Smooth muscle cell of trachea (primary cell): ENCODE measurements at places on chromosomes 5 and 9. TPM values are rescaled to one million over a fixed set of nuclear protein-coding genes. Genes with fewer than 3 reads are reported as not detected.

Gene GABRA1
- total RNA-seq: not detected in 2 replicates

Gene QRFP
- not detected in 2 replicates for total RNA-seq

Gene OLFML2A
- 3.6 and 28.8 TPM in 2 replicates for total RNA-seq

Gene SH3GLB2
- total RNA-seq: 63.9 and 83.7 TPM in 2 replicates

Gene INSL4
- not detected in 2 replicates for total RNA-seq

Gene BICD2
- total RNA-seq: 43.3 and 60.2 TPM in 2 replicates

Gene SLC6A18
- total RNA-seq: not detected in 2 replicates

Gene FAM221B
- not detected in 2 replicates for total RNA-seq

Gene PTPA
- total RNA-seq: 130 and 145 TPM in 2 replicates

Gene SLC34A3
- total RNA-seq: under 0.01 TPM in 1 of 2 replicates, not detected in the other

Gene ZNF782
- total RNA-seq: 4.0 and 4.7 TPM in 2 replicates

Gene ADAMTSL1
- 93.5 and 148 TPM in 2 replicates for total RNA-seq

Gene WNT8A
- not detected in 2 replicates for total RNA-seq

Gene CAMK4
- total RNA-seq: 3.5 and 6.4 TPM in 2 replicates

Gene PRELID2
- total RNA-seq: 20.2 and 20.7 TPM in 2 replicates

Gene PCDHB14
- 0.15 and 1.2 TPM in 2 replicates for total RNA-seq

Gene NIM1K
- total RNA-seq: 5.4 and 9.1 TPM in 2 replicates

Gene WWC1
- total RNA-seq: 0.58 and 2.3 TPM in 2 replicates

Gene FAM170A
- 0.17 TPM in 1 of 2 replicates, not detected in the other for total RNA-seq

Gene SLC4A9
- not detected in 2 replicates for total RNA-seq

Gene HCN1
- total RNA-seq: not detected in 2 replicates

Gene LOX
- 53.8 and 66.2 TPM in 2 replicates for total RNA-seq

Gene SLIT3
- total RNA-seq: 4.1 and 15.9 TPM in 2 replicates

Gene PCDHGB2
- 5.1 TPM in 2 replicates for total RNA-seq

Gene FXN
- total RNA-seq: 0.99 and 2.5 TPM in 2 replicates

Gene LSM11
- total RNA-seq: 3.1 and 3.5 TPM in 2 replicates

Gene SPINK4
- total RNA-seq: not detected in 2 replicates

Gene TMEM174
- total RNA-seq: not detected in 2 replicates

Gene TYRP1
- not detected in 2 replicates for total RNA-seq

Gene C5orf63
- 2.5 TPM in 2 replicates for total RNA-seq

Gene LRRC19
- not detected in 2 replicates for total RNA-seq

Gene IL6ST
- 921 and 1,403 TPM in 2 replicates for total RNA-seq

Gene ST8SIA4
- total RNA-seq: 0.17 and 0.29 TPM in 2 replicates

Gene PPP2R2B
- 0.17 TPM in 1 of 2 replicates, not detected in the other for total RNA-seq

Gene MARCHF3
- total RNA-seq: 6.8 and 7.4 TPM in 2 replicates

Gene FBXW2
- 36.4 and 37.1 TPM in 2 replicates for total RNA-seq

Gene NXNL2
- 2.0 and 2.3 TPM in 2 replicates for total RNA-seq

Gene FAM153A
- 0.66 TPM in 1 of 2 replicates, not detected in the other for total RNA-seq

Gene CYSRT1
- total RNA-seq: 0.44 and 1.7 TPM in 2 replicates

Gene PTPRD
- 13.1 and 21.5 TPM in 2 replicates for total RNA-seq

Gene GADD45G
- total RNA-seq: 3.1 TPM in 1 of 2 replicates, not detected in the other

Gene PCDHGC5
- 7.9 and 8.1 TPM in 2 replicates for total RNA-seq

Gene MYOZ3
- 0.44 and 1.5 TPM in 2 replicates for total RNA-seq

Gene POMT1
- total RNA-seq: 34.0 and 42.0 TPM in 2 replicates

Gene PCDHB7
- under 0.01 and 0.66 TPM in 2 replicates for total RNA-seq

Gene BRINP1
- total RNA-seq: under 0.01 TPM in 2 replicates

Gene MFAP3
- total RNA-seq: 47.9 and 50.1 TPM in 2 replicates
